ENCODE measurements at places on chromosomes 11 and 22. TPM values are rescaled to one million over a fixed set of nuclear protein-coding genes. Genes with fewer than 3 reads are reported as not detected.

DNA sequence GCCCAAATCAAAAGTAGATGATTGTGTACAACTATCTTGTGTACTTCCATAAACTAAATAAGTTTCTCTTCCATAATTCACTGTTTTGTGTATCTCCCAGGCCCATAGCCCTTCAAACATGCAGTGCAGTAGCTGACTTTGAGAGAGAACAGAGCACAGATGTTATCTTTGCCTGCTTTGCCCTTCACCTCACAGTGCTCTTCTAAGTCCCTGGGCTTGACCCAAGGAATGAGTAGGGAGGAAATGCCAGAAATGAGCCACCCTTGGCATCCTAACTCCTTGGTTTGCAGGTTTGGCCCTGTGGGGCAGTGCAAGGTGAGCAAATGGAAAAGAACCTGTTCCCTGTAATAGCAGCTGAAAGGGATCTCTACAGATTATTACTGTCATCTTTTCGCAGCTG lies 79.2 kb downstream of the STIM1 start:
- DNase-seq, result no peak

- no peak for DNase-seq
These were observed 506 bp downstream of the MCM5 start for GRCh38 chr22:35400501-35400790.

DNA sequence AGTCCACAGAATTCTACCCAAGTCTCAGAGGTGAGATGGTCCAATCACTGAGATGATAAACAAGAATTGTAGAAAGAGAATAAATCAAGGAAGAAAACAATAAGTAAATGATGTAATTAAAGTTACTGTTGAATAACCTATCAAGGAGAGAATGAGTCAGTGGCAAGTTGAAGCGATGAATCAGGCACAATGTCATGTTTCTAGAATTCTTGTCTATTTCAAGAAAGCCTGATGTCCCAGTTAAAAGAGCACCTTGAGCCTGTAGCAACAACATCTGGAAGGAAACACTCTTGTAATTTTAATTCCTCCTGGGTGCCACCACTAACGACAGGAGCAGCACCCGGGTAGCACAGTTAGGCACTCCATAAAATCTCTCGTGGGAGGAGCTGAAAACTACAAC lies 67.9 kb upstream of the SLC35C1 start:
- DNase-seq, result no peak

- peak; percentile 81 for DNase-seq
These were observed 36.7 kb downstream of the TPST2 start for GRCh38 chr22:26553056-26553752.

DNA sequence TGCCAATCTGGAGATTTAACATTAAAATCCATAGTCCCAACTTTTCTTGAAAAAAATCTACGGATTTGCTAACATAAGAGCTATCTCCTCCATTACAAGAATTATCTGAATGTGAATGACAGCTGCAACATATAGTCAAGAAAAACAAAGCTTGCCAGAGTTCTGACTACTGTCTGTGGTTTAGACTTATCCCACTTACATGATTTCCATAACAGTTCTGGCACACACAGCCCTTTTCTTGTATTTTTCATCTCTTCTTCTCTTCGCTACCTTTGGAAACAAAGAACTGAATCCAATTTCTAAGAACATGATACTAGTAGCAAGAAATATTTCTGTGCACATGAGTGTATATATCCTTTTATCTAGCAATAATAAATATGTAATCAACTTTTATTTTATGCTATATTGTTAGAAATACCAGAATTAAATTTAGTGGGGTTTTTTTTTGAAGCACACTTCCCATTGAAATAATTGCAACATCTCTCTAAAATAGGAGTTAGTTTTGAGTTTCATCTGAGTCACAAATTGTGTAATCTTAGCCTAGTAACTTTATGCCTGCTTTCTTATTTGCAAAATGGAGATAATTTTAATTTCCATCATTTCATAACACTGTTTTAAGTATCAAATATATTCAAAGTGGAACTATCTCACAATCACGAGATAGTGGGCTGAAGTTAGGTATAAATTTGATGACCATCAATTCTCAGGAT lies 1217.6 kb downstream of the JRKL start:
- no peak for DNase-seq

- no peak for DNase-seq
These were observed 352.5 kb downstream of the TBC1D22A start for GRCh38 chr22:47114813-47115517.

DNA sequence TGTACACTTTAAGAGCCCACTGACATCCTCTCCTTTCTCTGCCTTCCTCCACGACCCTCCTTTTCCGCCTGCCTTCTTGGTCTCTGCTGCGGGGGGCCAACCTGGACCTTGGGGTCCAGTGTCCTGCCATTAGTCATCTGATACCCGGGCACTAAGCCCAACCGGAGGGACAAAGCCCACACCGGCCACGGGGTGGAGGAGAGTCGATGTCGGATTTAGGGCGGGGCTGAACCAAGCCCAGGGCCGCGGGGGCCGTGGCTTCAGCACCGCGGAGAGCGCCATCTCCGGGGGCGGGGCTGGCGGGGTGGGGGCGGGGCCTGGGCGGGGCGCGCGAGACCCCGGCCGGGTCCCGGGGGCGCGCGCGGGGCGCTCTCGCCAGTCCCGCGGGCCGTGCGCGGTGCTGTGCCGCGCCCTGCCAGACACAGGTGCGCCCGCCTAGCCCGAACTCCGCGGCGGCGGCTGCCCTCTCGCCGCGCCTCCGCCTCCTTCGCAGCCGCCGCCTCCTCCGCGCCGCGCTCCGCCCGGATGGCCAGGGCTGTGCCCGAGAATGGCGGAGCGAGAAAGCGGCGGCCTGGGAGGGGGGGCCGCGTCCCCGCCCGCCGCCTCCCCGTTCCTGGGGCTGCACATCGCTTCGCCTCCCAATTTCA lies at the start of gene MAPK8IP1:
Gene MAPK8IP1, plus strand, starts transcription at position 378 of the 647 bp plus-strand sequence. Its CDS starts 170 bp downstream, at position 548.
- DNase-seq, result peak; percentile 81

GRCh38 chr11:2378527-2379210 lies 1.6 kb downstream of the CD81 start:
- DNase-seq, result no peak

DNA sequence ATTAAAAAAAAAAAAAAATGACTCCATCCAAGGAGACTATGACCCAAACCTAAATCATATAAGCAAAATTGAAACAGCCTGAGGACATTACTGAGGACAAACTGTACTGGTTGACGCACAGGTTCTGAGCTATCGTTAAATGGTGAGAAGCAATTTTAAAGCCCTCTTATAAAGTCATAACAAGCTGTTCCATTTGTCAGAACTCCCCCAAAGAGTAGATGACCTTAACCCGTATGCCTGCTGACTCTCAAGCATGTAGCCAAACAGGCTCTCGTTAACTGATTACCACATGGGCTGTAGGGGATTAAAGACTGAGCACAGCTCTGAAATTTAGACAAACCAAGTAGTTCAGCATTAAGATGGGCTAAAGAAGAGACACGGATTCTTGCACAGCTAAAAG lies 2.2 kb downstream of the CRYAB start:
- no peak for DNase-seq

- peak; percentile 53 for DNase-seq
These were observed 25.4 kb upstream of the MUC5B start for GRCh38 chr11:1197431-1197885.

DNA sequence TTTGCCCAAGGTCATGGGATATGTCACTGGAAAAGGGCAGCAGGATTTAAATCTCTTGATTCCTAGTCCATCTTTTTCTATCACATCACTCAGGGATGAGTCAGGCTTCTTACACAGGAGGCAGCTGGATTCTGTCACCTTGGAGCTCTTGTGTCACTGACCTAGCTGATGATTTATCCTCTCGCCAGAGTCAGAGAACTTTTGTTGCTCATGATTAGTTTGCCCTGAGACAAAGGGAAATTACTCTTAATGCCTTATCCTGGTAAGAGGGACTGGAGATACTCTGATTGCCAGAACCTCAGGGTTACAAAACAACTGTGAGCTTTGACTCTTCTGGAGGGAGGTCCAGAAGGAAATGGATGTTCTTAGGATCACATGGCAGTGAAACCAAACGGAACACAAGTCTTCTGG lies 10.1 kb downstream of the COA4 start:
- DNase-seq, result no peak

DNA sequence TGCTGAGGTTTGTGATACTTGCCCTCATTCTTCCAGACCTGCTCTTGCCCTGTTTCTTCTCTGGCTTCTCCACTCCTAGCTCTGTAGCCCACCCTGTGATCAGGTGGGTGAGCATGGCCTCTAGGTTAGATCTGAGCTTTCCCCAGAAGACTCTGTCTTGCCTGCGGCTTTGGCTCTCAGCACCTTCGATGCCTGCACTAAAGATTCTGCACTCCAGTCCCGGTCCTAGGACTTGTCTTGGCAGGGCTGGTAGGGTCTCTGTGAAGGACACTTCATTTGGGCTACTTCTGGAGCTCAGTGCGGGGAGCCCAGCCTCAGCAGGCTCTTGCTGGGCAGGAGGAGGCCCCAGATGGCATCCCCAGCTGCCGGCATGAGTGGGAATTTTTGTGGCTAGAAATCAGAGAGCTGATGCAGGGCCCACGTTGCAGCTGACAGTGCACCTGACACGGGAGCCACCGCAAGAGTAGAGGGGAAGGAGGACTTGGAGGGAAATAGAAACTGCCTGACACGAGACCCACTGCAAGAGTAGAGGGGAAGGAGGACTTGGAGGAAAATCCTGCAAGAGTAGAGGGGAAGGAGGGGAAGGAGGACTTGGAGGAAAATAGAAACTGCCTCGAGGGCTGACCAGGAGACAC lies 226.9 kb upstream of the B3GAT1 start:
- DNase-seq, result no peak

- DNase-seq, result peak; percentile 92
These were observed at the start of gene AP5B1 for GRCh38 chr11:65780770-65781151. Gene AP5B1 (minus strand): TSS chr11:65780976. CDS start chr11:65780591, 385 bp downstream.

- no peak for DNase-seq
These were observed 120.3 kb upstream of the ZC3H12C start for GRCh38 chr11:109972939-109973338.

DNA sequence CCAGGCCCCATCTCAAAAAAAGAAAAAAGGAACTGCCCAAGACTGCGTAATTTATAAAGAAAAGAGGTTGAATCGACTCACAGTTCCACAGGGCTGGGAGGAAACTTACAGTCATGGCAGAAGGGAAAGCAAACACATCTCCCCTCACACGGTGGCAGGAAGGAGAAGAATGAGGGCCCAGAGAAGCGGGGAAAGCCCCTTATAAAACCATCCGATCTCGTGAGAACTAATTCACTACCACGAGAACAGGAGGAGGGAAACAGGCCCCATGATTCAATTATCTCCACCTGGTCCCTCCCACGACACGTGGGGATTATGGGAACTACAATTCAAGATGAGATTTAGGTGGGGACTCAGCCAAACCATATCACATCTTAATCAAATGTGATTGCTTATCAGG lies 82.2 kb downstream of the BUD13 start:
- DNase-seq, result no peak

DNA sequence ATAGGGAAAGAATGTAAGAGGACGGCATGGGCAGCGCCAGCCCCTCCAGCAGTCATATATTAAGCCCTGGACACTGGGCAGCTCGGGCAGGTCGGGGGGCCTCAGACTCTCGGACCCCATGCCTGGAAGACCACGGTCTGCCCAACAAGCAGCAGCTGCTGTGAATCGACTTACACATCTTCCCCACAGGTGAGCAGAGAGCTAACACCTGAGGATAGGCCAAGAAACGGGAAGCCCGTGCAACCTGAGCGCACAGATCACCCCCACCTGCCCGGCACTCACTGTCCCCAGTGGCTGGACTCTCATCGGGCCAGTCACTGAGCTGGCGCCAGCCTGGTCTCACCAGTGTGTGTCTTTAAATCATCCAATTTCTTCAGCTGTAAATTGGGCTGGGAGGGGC lies 4.7 kb upstream of the TCF20 start:
- DNase-seq, result no peak

GRCh38 chr22:44180706-44181032 lies at the start of gene PARVG:
Gene PARVG (plus strand): TSS chr22:44180925. CDS start chr22:44183330, 2,405 bp downstream.
- DNase-seq, result no peak

- no peak for DNase-seq
These were observed 840.3 kb downstream of the OPCML start for GRCh38 chr11:132691848-132692550.

DNA sequence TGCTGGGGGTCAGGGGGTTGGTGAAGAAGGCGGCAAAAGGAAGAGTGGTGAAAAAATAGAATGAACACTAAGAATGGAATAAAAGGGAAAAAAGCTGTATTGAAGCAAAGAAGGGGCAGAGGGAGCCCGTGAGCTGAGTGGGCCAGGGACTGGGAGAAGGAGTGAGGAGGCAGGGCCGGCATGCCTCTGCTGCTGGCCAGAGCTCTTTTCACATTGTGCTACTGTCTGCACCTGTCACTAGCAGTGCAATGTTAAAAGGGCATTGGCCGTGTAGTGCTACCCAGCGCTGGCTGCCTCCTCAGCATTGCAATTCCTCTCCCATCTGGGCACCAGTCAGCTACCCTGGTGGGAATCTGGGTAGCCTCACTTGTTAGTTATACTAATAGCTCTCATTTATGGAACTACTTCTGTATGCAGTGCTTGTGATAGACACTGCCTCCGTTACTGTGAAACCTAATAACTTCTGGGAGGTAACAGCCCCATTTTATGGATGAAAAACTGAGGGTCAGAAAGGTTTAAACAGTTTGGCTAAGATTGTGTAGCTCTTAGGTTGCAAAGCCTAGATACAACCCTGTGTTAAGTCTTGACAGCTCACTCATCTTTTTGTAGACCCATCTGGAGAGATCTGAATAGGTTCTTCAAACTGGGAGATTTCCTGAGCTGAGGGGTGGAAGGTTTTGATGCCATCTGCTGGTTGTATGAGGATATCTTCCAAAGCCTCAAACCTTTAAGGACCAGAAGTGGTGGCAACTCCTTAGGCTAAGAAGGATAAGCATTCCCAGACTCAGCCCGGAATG lies 8.5 kb downstream of the YPEL4 start:
- DNase-seq, result no peak

- peak; percentile 60 for DNase-seq
These were observed at the start of gene TEX54 for GRCh38 chr11:62832336-62833234. Gene TEX54 (minus strand): TSS chr11:62832841.

DNA sequence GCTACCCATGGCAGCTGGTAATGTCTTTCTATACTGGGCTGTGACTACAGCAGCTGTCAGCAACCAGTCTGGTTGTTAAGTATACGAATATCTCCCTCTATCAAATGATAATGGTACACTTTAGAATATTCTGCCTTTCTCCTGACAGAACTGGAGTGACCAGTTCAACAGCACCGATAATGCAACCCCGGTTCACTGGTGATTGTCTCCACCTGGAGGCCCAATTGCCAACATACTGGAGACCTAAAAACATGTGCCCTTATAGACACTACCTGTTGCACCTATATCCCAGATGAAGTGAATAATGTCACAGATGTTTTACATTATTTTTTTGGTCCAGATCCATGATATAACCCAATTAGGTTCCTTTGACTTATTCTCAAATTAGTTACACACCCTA lies 21.1 kb downstream of the OR5P2 start:
- DNase-seq, result no peak

Gene DEFB131B
- not detected for total RNA-seq

Gene B4GALNT4
- 2.2 TPM for total RNA-seq

Gene HSPB2
- 0.35 TPM for total RNA-seq

Gene PGA4
- 2.9 TPM for total RNA-seq

Gene TH
- total RNA-seq, result 0.19 TPM

Gene EMID1
- 7.1 TPM for total RNA-seq

Gene USP2
- 4.4 TPM for total RNA-seq

Gene TSKU
- total RNA-seq, result 11.2 TPM
